ENCODE measurements at places on chromosomes 7 and 10.
A peak's percentile ranks its signal among the peaks of the same experiment; 100 is the strongest.

GRCh38 chr10:119667562-119668328, 16.6 kb downstream of the BAG3 start:
- DNase-seq: no peak

DNA sequence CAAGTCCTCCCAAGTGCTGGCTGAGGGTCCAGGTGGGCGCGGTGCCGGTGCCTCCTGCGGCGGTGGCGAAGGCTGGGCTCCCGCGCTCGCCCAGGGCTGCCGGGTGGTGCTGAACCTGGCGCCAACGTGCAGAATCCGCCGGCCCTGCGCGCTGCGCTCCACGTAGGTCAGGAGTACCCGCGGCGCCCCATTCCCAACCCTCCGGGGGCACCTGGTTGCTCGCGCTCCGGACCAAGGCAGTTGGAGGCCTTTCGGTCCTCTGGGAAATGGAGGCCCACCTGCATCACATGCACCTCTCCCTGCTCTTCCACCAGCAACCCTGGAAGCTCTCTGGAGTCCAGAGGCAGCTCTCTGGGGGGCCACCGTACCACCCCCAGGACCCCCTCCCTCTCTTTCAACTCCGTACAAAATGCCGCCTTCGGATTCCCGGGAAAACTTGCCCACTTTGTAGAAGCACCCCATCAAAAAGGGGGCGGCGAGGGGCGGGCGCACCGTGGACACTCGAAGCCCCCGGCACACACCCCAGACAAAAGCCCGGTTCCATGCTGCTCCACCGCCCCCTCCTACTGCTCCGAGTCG, 745 bp downstream of the SLC16A9 start:
- peak; percentile 6 for DNase-seq

DNA sequence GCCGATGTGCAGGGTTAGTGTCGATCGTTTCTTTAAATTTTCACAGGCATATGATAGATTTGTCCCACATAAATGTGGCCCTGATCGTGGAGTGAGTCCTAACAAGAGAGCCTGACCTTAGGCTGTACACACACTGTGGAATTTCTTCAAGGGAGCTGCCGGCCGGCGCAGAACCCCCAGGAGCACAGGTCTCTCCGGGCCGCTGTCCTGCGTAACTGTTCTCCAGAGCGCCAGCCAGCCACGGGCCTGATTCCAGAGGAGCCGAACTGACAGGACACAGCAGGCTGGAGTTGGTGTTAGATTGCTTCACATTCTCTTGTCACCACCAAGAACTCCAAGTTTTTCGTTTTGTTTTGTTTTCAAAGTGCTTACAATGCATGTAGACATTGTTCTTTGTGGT, 37.3 kb downstream of the SHH start:
- no peak for DNase-seq

- DNase-seq: no peak
Observed at GRCh38 chr7:75621124-75621523, 117.6 kb downstream of the HIP1 start.

- DNase-seq: no peak
Observed at GRCh38 chr7:1691096-1691495, 21.0 kb downstream of the ELFN1 start.

GRCh38 chr7:20385126-20385525, 54.4 kb downstream of the ITGB8 start:
- DNase-seq: no peak

- DNase-seq: no peak
Observed at GRCh38 chr10:62308101-62308500, 39.5 kb upstream of the RTKN2 start.
